ENCODE measurements at places on chromosomes 13 and 19. TPM values are rescaled to one million over a fixed set of nuclear protein-coding genes. Genes with fewer than 3 reads are reported as not detected.

- peak; percentile 32 for DNase-seq
- peak overlapping the region; percentile 90 for H3K27ac ChIP-seq
- peaks cover 2% of the 10 kb centered on the region for H3K36me3 ChIP-seq
- H3K4me1 ChIP-seq: peaks cover 21% of the 10 kb centered on the region
- peak overlapping the region; percentile 66 for H3K4me3 ChIP-seq
Measured at GRCh38 chr19:10333758-10334587, 644 bp upstream of the RAVER1 start.

- no peaks in the 10 kb centered on the region for H3K27me3 ChIP-seq
- peaks cover 85% of the 10 kb centered on the region for H3K4me1 ChIP-seq
- peak overlapping the region; percentile 86 for H3K27ac ChIP-seq
- no peak overlapping the region for H3K4me3 ChIP-seq
- DNase-seq: peak; percentile 62
- H3K36me3 ChIP-seq: no peaks in the 10 kb centered on the region
Measured at GRCh38 chr19:16585808-16586476, 13.7 kb upstream of the SLC35E1 start.

NLRP11 gene
- not detected for total RNA-seq

GRCh38 chr13:40777166-40777808 is 6.3 kb upstream of the MRPS31 start:
- no peaks in the 10 kb centered on the region for H3K4me1 ChIP-seq
- H3K36me3 ChIP-seq: no peaks in the 10 kb centered on the region

GRCh38 chr13:101695870-101696516 is 243.5 kb downstream of the ITGBL1 start:
- no peaks in the 10 kb centered on the region for H3K4me1 ChIP-seq
- H3K36me3 ChIP-seq: no peaks in the 10 kb centered on the region
- DNase-seq: no peak
- H3K4me3 ChIP-seq: no peak overlapping the region
- no peak overlapping the region for H3K27ac ChIP-seq

DNA sequence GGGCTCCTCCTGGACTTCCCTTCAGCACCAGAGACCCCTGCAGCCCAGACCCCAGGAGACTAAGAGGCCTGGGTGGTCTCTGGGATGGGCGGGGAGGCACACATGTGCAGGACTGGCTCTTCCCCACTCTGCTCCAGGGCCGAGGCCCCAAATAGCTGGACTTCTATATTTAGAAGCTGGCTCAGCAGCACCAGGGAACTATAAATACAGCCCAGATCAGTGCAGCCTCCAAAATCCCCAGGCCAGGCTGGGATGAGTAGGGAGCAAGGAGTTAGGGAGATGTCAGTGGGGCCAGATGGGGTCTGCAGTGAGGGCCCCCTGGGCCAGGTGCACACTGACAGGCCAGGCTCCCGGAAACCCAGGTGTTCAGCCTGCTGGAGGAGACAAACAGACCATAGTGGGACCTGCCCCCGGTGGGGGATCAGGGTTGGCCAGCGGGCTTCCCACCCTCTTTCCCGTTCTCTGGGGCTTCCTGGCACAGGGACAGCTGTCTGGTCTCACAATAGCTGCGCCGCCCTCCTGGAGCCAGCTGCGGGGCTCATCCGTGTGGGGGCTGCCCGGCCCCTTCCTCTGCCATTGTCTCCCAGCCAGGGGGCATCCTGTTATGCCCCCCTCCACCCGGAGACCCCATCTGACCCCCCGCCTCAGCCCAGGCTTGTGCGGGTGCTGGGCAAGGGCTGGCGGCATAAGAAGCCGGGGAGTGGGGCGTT is 5.5 kb upstream of the ADGRE5 start:
- H3K4me1 ChIP-seq: peaks cover 34% of the 10 kb centered on the region
- H3K4me3 ChIP-seq: no peak overlapping the region
- H3K27me3 ChIP-seq: no peaks in the 10 kb centered on the region
- peak overlapping the region; percentile 83 for H3K27ac ChIP-seq

HS6ST3 gene
- 0.16 TPM for total RNA-seq

GRCh38 chr13:114151031-114151430 is 18.6 kb upstream of the RASA3 start:
- H3K36me3 ChIP-seq: no peaks in the 10 kb centered on the region
- no peak for DNase-seq
- no peak overlapping the region for H3K4me3 ChIP-seq
- no peaks in the 10 kb centered on the region for H3K27me3 ChIP-seq
- peaks cover 19% of the 10 kb centered on the region for H3K4me1 ChIP-seq

DNA sequence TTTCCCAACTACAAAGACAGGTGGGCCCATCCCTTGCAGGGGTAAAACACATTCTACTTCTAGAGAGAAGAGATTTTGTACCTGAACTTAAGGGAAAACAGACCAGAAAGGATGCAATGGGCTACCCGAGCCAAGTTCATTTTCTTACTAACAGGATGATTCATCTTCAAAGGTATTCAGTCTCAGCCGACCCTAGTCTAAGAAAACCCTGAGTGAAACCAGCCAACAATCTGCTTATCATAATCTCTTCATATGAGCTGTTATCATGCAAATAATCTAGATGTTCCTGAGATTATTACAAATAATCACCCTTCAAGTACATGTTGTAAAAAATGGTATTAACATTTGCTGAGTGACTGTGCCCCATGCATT is 15.6 kb downstream of the PABPC3 start:
- no peak overlapping the region for H3K27ac ChIP-seq
- peaks cover 20% of the 10 kb centered on the region for H3K27me3 ChIP-seq
- no peak for DNase-seq
- no peaks in the 10 kb centered on the region for H3K36me3 ChIP-seq

- peaks cover 3% of the 10 kb centered on the region for H3K4me1 ChIP-seq
- DNase-seq: no peak
- no peak overlapping the region for H3K27ac ChIP-seq
- no peaks in the 10 kb centered on the region for H3K27me3 ChIP-seq
Measured at GRCh38 chr13:99261059-99261458, 2.9 kb upstream of the GPR18 start.

TMPRSS9 gene
- not detected for total RNA-seq

PSPC1 gene
- total RNA-seq: 304 TPM

DNA sequence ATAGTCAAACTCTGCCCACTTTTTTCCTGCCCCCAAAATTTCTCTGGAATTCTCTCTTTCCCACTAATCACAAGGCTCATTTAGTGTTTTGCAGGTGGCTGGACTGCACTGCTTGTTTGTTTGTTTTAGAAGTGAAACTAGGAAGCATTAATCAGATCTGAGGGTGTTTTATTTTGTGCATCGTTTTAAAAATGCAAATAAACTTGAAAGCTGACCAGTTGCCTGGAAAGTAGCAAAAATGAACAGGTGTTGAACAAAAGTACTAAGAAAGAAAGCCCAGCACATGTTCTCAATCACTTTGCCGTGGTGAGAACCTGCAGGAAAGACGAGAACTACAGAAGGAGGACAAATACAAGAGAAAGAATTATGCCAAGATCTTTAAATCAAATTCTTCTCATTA is 365.5 kb downstream of the PCDH9 start:
- no peaks in the 10 kb centered on the region for H3K27me3 ChIP-seq
- no peak overlapping the region for H3K4me3 ChIP-seq
- H3K4me1 ChIP-seq: no peaks in the 10 kb centered on the region
- no peak overlapping the region for H3K27ac ChIP-seq

DNA sequence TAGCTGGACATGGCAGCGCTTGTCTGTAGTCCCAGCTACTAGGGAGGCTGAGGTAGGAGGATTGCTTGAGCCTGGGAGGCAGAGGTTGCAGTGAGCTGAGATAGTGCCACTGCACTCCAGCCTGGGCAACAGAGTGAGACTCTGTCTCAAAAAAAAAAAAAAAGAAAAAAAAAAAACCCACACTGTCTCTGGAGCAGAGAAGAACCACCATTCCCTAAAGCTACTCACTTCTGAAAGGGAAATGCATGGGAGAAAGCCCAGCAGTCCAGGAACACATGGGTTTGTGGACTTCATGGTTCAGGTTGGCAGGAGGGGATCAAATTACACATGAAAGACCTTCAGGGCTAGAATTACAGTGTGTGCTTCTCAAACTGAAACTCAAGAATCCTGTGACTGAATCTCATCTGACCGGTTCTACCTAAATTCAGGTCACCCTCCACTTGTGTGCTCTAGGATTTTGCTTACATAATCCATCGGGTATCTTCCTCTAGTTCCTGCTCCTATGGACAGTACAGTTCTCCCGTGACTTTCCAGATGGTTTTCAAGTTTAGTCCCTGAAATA is 30.2 kb upstream of the CPB2 start:
- no peak for DNase-seq
- no peaks in the 10 kb centered on the region for H3K27me3 ChIP-seq
- H3K36me3 ChIP-seq: no peaks in the 10 kb centered on the region
- H3K27ac ChIP-seq: no peak overlapping the region
- no peaks in the 10 kb centered on the region for H3K4me1 ChIP-seq

CILP2 gene
- 0.48 TPM for total RNA-seq

C19orf67 gene
- not detected for total RNA-seq

DNA sequence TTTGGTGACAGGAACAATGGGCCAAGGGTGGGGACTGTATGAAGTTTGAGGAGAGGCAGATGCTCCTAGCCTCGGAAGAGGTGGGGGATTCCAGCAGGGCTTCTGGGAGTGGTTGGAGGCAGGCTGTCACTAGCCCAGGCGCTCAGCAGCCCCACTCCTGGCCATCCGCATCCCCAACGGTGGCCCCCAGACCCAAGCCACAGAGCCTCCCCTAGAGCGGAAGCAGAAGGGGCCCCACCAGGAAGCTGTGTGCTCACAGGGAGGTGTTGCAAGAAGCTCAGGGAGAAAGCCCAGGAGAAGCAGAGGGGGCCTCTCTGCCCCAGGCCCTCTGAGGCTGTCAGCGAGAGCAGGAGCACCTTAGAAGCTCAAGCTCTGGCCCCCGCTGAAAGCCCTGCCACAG is 8.3 kb downstream of the PRAM1 start:
- H3K4me1 ChIP-seq: no peaks in the 10 kb centered on the region
- no peaks in the 10 kb centered on the region for H3K36me3 ChIP-seq
- no peak overlapping the region for H3K4me3 ChIP-seq
- no peaks in the 10 kb centered on the region for H3K27me3 ChIP-seq
- no peak for DNase-seq

GRCh38 chr13:38419312-38419873 is 69.7 kb downstream of the UFM1 start:
- no peaks in the 10 kb centered on the region for H3K36me3 ChIP-seq
- H3K4me3 ChIP-seq: no peak overlapping the region
- no peak for DNase-seq
- H3K27me3 ChIP-seq: no peaks in the 10 kb centered on the region
- no peak overlapping the region for H3K27ac ChIP-seq

GRCh38 chr19:42508892-42509444 is 19.3 kb downstream of the CEACAM1 start:
- no peak overlapping the region for H3K27ac ChIP-seq
- no peaks in the 10 kb centered on the region for H3K4me1 ChIP-seq
- H3K27me3 ChIP-seq: no peaks in the 10 kb centered on the region
- no peaks in the 10 kb centered on the region for H3K36me3 ChIP-seq
- no peak overlapping the region for H3K4me3 ChIP-seq
- DNase-seq: no peak

ZNF793 gene
- total RNA-seq: 6.8 TPM

DNA sequence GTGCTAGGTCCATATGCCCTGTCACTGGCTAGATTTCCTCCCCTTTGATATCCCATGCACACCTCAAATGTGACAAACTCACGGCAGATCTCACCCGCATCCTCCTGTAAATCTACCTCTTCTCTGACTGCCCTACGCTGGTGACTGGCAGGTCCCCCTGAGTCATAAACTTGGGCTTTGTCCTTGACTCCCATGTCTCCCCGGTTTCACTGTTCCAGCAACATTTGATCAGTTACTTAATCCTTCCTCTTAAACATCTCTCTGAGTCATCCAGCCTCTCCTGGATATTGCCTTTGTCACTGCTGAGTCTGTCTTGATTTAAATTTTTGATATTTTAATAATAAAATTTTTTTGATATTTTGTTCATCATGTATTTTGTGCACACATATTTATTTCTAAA is 26.5 kb downstream of the FAM216B start:
- H3K27ac ChIP-seq: no peak overlapping the region

STARD13 gene
- total RNA-seq: 35.9 TPM

GRCh38 chr13:37348916-37349643 is 243.6 kb upstream of the CSNK1A1L start:
- no peaks in the 10 kb centered on the region for H3K27me3 ChIP-seq
- H3K36me3 ChIP-seq: no peaks in the 10 kb centered on the region
- no peak for DNase-seq

DNA sequence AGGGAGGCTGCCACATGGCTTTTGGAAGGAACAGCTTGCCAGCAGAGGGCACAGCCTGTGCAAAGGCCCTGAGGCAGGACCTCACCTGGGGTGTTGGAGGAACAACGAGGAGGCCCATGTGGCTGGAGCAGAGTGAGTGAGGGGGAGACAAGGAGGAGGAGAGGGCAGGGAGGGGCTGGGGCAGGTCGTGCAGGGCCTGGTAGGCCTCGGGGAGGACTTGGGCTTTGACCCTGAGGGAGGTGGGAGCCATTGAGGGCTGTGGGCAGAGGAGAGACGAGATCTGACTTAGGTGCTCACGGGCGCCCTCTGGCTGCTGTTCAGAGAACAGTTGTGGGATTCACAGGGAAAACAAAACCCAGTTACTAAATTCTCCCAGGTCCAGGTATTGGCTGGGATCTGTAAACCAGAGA is 25.2 kb downstream of the ZNRF4 start:
- DNase-seq: peak; percentile 26
- no peaks in the 10 kb centered on the region for H3K36me3 ChIP-seq
- no peak overlapping the region for H3K27ac ChIP-seq
- no peak overlapping the region for H3K4me3 ChIP-seq
- H3K4me1 ChIP-seq: no peaks in the 10 kb centered on the region

DNA sequence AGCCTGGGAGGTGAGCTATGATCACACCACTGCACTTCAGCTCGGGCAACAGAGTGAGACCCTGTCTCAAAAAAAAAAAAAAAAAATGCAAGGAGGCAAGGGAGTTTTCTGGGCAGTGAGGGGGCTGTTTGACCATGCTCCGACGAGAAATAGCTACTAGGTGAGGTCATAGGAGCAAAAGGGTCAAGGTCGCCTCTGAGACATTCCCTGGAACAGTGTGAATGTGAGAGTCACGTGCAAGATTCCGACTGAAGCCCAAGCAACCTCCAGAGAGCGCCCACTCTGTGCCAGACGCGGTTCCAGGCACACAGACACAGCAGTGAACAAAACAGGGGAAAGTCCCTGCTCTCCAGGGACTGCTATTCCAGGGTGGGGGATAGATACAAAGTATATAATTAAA is 2.5 kb downstream of the ZNRF4 start:
- H3K4me1 ChIP-seq: no peaks in the 10 kb centered on the region
- no peak for DNase-seq
- no peak overlapping the region for H3K27ac ChIP-seq
- H3K27me3 ChIP-seq: no peaks in the 10 kb centered on the region
- no peaks in the 10 kb centered on the region for H3K36me3 ChIP-seq

FPR1 gene
- not detected for total RNA-seq

- H3K27me3 ChIP-seq: no peaks in the 10 kb centered on the region
- no peak overlapping the region for H3K4me3 ChIP-seq
- no peak for DNase-seq
- no peak overlapping the region for H3K27ac ChIP-seq
- H3K4me1 ChIP-seq: no peaks in the 10 kb centered on the region
- no peaks in the 10 kb centered on the region for H3K36me3 ChIP-seq
Measured at GRCh38 chr13:34179481-34179880, 361.5 kb downstream of the RFC3 start.

IL12RB1 gene
- total RNA-seq: not detected

Data from transverse colon (tissue), 4 donors.